Activated naive CD4-positive, alpha-beta T cell treated with anti-CD3 and anti-CD28 coated beads, Interleukin-2, amount 50 U/mL, for 72 hours (primary cell): ENCODE measurements at places on chromosomes 4 and X.
A peak's percentile ranks its signal among the peaks of the same experiment; 100 is the strongest.

DNA sequence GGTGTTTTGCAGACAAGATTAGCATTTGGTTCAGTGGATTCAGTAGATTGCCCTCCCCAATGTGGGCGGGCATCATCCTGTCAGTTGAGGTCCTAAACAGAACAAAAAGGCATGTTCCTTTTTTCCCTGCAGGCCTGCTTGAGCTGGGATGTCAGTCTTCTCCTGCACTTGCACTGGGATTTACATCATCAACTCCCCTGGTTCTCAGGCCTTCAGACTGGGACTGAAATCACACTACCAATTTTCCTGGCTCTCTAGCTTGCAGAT lies 278.9 kb upstream of the FTHL17 start:
- DNase-seq: no peak

DNA sequence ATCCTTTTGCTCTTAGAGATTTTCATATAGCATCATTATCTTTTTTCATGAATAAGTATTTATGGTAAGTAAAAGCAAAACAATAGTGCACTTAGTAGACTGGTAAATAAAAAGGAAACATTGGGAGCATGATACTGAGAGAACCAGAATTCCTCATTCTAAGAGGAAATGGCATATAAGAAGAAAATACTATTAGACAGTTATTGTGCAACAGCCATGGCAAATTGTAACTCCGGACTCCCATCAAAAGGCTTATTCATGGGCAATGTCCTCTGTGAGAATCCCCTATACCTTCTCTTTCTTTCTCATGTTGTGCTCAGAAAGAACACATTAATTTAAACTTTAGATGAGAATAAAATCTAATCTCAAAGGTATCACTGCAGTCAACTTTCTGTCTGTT lies 42.4 kb downstream of the SPATA18 start:
- DNase-seq: no peak

- no peak for DNase-seq
Observed at GRCh38 chr4:17740702-17741101, 40.7 kb downstream of the FAM184B start.

GRCh38 chrX:109372291-109372690 lies 109.6 kb downstream of the GUCY2F start:
- DNase-seq: no peak

DNA sequence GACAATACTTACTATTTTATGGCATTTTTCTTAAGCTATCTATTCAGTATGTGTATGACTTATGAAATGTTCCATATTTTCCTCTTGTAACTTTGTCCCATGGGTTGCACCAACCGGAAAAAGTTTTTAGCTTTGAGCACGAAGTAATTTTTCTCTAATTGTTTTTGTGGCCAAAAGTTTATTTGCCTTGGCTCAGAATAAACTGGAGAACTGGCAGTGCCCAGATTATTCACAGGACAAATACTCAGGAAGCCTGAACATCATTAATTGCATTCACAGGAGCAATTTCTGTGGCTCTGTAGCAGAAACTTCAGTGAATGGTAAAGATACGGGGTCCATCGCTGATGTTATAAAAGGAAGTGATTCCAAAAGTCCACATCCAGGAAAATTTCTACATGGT lies 184.5 kb downstream of the ARHGAP10 start:
- no peak for DNase-seq

GRCh38 chrX:50514811-50515210 lies 44.2 kb upstream of the DGKK start:
- DNase-seq: no peak

GRCh38 chr4:74770226-74770910 lies 24.0 kb downstream of the BTC start:
- no peak for DNase-seq

DNA sequence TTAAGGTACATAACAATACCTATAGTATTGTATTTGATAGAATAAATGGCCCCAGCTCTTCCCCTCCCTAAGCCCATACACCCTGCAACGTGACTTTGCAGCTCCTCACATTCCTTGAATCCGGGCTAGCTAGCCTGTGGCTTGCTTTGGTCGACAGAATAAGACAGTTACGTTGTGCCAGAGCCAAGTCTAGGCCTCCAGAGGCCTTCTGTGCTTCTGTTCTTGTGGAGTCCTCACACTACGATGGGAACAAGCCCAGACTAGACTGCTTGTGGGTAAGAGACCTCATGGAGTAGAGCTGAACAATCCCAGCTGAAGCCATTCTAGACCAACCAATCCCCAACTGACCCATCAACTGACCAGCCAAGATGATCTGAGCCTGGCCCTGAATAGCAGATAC lies 102.4 kb upstream of the PLAC1 start:
- DNase-seq: no peak

GRCh38 chr4:146033149-146033548 lies 94.5 kb upstream of the ZNF827 start:
- no peak for DNase-seq

GRCh38 chr4:89024051-89024675 lies 32.8 kb downstream of the FAM13A start:
- DNase-seq: no peak

DNA sequence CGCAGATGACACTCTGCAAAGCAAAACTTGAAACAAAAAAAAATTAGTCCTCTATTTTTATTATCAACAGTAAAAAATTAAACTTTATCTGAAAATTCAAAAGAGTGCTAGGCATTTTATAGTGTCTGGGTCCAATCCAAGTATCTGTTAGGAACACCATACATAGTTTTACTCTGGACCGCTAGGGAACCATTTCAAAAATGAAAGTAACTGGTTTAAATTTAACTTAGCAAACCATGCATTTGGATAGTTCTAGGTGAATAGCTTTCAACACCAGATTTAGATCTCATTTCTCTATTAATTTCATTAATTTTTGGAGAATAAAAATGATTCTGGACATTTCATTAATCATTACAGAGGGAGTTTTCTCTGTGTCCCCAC lies 1.2 kb downstream of the KLKB1 start:
- DNase-seq: no peak

- no peak for DNase-seq
Observed at GRCh38 chr4:81378386-81378785, 93.3 kb downstream of the RASGEF1B start.

GRCh38 chr4:16503421-16504100 lies 277.3 kb upstream of the TAPT1 start:
- DNase-seq: no peak

- DNase-seq: no peak
Observed at GRCh38 chr4:119110121-119110520, 25.5 kb upstream of the MYOZ2 start.

GRCh38 chr4:123833171-123833643 lies 436.6 kb downstream of the SPRY1 start:
- no peak for DNase-seq

GRCh38 chrX:151287954-151288353 lies 109.1 kb upstream of the VMA21 start:
- DNase-seq: no peak

GRCh38 chr4:36461344-36461743 lies 179.9 kb downstream of the DTHD1 start:
- DNase-seq: no peak

DNA sequence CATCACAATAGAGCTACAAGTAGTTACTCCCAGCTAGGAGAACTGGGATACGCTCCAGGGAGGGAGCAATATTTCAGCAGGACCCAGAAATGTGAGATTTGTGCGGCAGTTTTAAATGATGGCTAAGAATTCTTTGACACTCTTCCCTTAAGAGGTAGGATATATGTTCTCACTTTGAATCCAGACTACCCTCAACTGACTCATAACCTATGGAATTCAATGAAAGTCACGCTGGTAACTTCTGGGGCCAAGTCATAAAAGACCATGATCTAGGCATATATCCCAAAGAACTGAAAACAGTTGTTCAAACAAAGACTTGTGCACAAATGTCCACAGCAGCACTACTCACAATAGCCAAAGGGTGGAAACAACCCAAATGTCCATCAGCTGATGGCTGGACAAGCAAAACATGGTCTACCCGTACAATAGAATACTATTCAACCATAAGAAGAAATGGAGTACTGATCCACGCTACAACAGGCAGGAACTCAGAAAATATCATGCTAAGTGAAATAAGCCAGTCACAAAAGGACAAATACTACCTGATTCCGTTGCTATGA lies 10.5 kb downstream of the CD99L2 start:
- DNase-seq: no peak

- DNase-seq: no peak
Observed at GRCh38 chrX:48934581-48935300, 15.9 kb upstream of the PIM2 start.

GRCh38 chr4:66000510-66001117 lies 330.3 kb upstream of the EPHA5 start:
- DNase-seq: no peak

DNA sequence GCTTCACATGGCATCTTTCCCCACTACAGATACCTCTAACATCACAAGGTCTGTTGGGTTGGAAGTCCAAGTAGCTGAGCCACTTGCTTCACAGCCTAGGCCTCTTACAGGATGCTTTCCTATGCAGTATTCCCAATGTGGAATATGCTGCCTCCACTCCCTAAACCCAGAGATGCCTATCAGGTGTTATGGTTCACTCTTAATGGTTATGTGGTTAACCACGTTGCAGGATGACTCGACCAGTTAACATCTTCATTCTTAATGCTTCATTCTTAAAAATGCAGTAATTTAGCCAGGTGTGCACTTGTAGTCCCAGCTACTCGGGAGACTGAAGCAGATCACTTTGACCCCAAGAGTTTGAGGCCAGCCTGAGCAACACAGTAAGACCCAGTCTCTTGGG lies 24.2 kb downstream of the HAUS3 start:
- no peak for DNase-seq

GRCh38 chr4:139790291-139790690 lies 124.7 kb downstream of the MGST2 start:
- DNase-seq: no peak

- no peak for DNase-seq
Observed at GRCh38 chr4:121428721-121429120, 47.9 kb upstream of the QRFPR start.

DNA sequence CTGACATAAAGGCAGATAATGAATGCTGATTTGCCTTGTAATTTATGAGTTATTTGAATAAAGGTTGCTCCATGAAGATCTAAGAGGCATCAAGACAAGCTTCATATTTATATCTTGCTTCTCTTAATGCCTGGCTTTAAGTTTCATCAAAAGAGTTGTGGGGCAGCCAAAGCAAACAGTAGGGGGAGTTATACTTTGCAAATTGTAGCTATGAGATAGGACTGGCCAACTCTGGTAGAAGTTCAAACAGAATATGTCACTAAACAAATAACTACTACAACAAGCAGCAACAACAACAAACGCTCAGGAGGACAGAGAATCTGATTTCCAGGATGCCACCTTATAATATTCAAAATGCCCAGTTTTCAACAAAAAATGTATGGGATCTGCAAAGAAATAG lies 69.1 kb upstream of the PLAC1 start:
- DNase-seq: no peak

GRCh38 chr4:1519787-1520661 lies 113.8 kb upstream of the NKX1-1 start:
- no peak for DNase-seq

DNA sequence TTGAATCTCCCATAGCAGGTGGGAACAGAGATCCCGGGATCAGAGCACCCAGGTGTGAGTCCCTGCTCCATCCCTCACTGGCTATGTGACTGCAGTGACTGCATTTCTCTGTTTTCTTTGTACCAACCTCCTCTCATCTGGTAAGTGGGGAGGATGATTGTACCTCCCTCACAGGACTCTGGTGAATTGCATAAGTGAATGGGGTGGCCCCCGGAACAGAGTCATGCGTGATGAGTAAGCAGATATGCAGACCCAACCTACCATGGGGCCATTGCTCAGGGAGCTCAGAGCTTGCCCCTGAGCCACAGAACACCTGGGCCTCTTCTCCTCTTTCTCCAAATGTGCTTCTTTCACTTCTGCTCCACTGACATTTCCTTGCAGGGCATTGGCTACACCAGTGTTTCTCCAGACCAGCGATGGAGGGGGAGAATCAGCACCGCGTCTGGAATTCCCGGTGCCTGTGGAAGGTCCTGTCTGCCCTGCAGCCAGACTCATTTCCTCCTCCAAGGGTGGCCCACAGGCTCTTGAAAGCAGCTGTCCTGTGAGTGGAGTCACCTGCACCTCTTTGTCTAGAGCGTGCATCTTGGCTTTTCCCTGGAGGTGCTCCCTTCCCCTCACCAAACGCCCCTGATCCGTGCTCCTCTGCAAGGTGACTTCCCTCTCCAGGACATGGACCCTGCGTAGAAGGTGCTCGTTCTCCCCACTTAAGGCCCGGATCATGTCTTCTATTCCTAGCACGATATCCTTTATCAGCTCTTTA lies 30.0 kb downstream of the C4orf50 start:
- no peak for DNase-seq

DNA sequence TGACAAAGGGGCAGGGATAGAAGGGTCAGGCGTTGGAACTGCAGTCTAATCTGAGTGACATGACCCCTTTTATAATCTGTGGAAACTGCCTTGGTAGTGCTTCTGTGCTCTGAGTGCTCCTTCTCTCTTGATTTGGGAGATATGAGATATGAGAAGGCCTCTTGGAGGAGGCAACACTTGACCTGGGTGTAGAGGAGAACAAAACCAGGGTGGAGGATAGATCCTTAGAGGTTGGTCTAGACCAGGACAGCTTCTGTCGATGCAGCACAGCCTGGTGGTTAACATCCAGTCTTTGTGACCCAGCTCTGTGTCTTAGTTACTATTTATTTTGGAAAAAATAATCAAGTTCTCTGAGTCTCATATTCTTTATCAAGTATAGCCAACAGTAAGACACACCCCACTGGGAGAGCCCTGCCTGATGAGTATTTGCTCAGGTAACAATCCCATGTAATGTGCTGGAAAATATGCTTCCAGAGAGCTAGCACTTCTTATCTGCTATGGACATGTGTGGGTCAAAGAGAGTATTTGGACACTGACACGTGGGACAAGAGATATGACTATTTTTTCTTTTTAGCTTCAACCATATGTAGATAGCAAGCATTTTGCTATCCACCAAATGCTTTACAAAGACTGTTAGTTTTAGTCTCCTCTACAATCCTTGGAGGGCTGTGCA lies 9.1 kb downstream of the USP51 start:
- DNase-seq: no peak

- no peak for DNase-seq
Observed at GRCh38 chr4:176262243-176262642, 6.8 kb downstream of the ASB5 start.

DNA sequence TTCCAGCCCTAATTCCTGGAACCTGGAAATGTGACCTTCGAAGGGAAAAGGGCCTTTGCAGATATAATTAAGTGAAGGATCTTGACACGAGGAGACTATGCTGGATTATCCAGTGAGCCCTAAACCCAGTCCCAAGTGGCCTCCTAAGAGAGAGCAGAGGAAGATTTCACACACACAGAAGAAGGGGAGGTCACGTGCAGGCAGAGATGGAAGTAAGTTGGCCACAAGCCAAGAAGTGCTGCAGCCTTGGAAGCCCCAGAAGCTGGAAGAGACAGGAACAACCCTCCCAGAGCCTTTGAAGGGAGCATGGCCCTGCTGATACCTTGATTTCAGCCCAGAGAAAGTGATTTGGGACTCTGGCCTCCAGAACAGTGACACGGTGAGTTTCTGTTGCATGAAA lies 51.9 kb downstream of the EVC2 start:
- DNase-seq: no peak

GRCh38 chr4:37978248-37978924 lies 18.2 kb downstream of the PTTG2 start:
- DNase-seq: peak; percentile 23
